HS-27A (cell line): ENCODE measurements at places on chromosomes 13 and 19.
A peak's percentile ranks its signal among the peaks of the same experiment; 100 is the strongest.

GRCh38 chr19:3945838-3946237, 13.0 kb downstream of the NMRK2 start:
- no peak for DNase-seq

GRCh38 chr19:48714759-48715675, 4.5 kb downstream of the MAMSTR start:
- no peak for DNase-seq

GRCh38 chr13:111962431-111962891, 104.5 kb upstream of the SOX1 start:
- no peak for DNase-seq

GRCh38 chr13:34258646-34259386, 440.9 kb downstream of the RFC3 start:
- peak; percentile 4 for DNase-seq

- DNase-seq = no peak
Measured at GRCh38 chr19:35347171-35347929, at the start of gene FFAR1. FFAR1 (plus strand) TSS chr19:35347902; CDS start chr19:35351552, 3,650 bp downstream.

DNA sequence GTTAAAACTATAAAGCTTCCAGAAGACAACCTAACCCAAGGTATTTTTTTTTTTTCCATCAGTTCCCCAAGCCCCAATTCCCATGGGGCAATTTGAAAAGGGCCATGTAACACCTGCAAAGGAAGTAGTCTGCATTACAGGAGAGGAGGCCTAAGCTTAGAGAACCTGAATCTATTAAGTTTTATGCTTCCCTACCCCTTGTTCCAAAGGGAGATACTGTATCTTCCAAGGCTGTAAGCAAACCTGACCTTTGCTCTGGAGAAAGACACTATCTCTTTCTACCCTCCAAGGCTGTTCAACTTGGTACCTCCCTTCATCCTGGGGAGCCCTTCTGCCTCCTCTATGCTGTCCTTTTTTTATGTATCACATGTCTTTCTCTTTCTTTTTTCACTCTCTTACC, 15.0 kb downstream of the KATNAL1 start:
- DNase-seq = no peak

GRCh38 chr13:80161219-80161618, 179.7 kb downstream of the SPRY2 start:
- DNase-seq = no peak
